Cardiac atrium fibroblast (primary cell): ENCODE measurements at places on chromosomes 5 and 9. TPM values are rescaled to one million over a fixed set of nuclear protein-coding genes. Genes with fewer than 3 reads are reported as not detected.

F2RL2 gene
- 2.9 and 7.5 TPM in 2 replicates for total RNA-seq

LTC4S gene
- 9.9 and 13.9 TPM in 2 replicates for total RNA-seq

QRFP gene
- not detected in 2 replicates for total RNA-seq

CXCL14 gene
- total RNA-seq: not detected in 2 replicates

SPATA31E1 gene
- total RNA-seq: not detected in 2 replicates

PCDHB12 gene
- 0.16 and 0.72 TPM in 2 replicates for total RNA-seq

GPR150 gene
- 0.54 TPM in 1 of 2 replicates, not detected in the other for total RNA-seq

GABBR2 gene
- total RNA-seq: 0.18 and 0.32 TPM in 2 replicates

SH3TC2 gene
- total RNA-seq: 4.9 and 7.4 TPM in 2 replicates

TAF1L gene
- total RNA-seq: not detected in 2 replicates

PRR16 gene
- total RNA-seq: 11.9 and 14.1 TPM in 2 replicates

LOX gene
- total RNA-seq: 226 and 304 TPM in 2 replicates

ADGRD2 gene
- not detected in 2 replicates for total RNA-seq

NEUROG1 gene
- total RNA-seq: not detected in 2 replicates

LCN9 gene
- not detected in 2 replicates for total RNA-seq

RNF208 gene
- total RNA-seq: 0.16 TPM in 1 of 2 replicates, not detected in the other

CCDC192 gene
- total RNA-seq: not detected in 2 replicates

SPATA31D4 gene
- total RNA-seq: not detected in 2 replicates

C9orf50 gene
- not detected in 2 replicates for total RNA-seq

SPINK6 gene
- total RNA-seq: not detected in 2 replicates

SPDL1 gene
- 19.3 and 52.3 TPM in 2 replicates for total RNA-seq

NUTM2F gene
- not detected in 2 replicates for total RNA-seq

TEX48 gene
- not detected in 2 replicates for total RNA-seq

PCDHGA4 gene
- total RNA-seq: 4.7 and 6.3 TPM in 2 replicates

ANXA6 gene
- 347 and 381 TPM in 2 replicates for total RNA-seq

NDUFAF2 gene
- 24.4 and 27.1 TPM in 2 replicates for total RNA-seq

ISL1 gene
- total RNA-seq: 1.6 TPM in 1 of 2 replicates, not detected in the other

PCDHGA12 gene
- total RNA-seq: 26.7 and 27.1 TPM in 2 replicates
